ENCODE measurements at places on chromosomes 1 and 21.
A peak's percentile ranks its signal among the peaks of the same experiment; 100 is the strongest.

DNA sequence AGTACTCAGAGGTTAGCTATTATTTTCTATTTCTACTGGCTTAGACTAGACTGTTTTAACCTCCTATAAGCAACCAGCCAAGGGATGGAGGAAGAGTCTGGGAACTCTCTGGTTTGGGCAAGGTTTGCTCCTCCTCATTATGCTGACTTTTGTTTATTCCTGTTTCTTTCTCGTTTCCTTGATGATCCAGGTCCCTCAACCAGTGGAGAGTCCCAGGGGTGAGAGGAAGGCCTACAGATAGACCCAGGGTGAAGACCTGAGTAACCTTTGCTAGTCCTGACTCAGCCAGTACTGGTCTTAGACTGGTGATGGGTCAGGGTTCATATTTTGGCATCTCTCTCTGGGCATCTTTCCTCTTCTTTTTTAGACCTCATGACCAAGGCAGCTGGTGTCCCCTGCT, 5.4 kb downstream of the TUFT1 start:
- no peak for DNase-seq

- DNase-seq = no peak
These were observed 822 bp upstream of the ELOVL1 start for GRCh38 chr1:43368646-43369020.

GRCh38 chr1:84855168-84855567, 37.8 kb downstream of the LPAR3 start:
- peak; percentile 20 for DNase-seq

GRCh38 chr1:51649593-51650091, 32.8 kb downstream of the OSBPL9 start:
- DNase-seq = no peak

GRCh38 chr1:104190821-104191220, 441.1 kb downstream of the AMY1C start:
- no peak for DNase-seq

DNA sequence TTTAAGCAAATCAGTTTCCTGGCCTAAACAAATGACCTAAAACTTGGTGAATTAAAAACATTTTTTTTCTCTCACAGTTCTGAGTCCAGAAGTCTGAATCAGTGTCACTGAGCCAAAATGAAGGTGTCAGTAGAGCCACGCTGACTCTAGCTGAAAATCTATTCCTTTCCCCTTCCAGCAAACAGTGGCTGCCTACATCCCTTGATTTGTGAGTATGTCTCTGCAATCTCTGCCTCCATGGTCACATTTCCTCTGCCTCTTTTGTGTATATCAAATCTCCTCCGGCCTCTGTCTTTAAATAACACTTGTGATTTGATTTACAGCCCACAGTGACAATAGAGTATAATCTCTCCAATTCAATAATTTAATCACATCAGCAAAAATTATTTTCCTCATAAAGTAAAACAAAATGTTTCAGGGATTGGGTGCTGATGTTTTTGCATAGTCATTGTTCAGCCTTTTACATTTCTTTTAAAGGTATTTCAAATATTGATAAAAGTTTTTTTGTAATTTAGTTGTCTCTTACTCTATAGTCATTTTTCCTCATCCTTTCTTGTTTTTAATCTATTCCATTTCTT, 1715.4 kb downstream of the BRINP3 start:
- DNase-seq = no peak

GRCh38 chr1:87951852-87952251, 623.2 kb downstream of the LMO4 start:
- peak; percentile 40 for DNase-seq

DNA sequence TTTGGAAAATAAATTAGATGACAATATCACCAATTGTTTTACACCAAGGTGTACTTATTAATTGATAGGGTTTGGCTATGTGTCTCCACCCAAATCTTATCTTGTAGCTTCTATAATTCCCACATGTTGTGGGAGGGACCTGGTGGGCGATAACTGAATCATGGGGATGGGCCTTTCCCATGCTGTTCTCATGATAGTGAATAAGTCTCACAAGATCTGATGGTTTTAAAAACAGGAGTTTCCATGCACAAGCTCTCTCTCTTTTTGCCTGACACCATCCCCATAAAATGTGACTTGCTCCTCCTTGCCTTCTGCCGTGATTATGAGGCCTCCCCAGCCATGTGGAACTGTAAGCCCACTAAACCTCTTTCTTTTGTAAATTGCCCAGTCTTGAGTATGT, 131.0 kb upstream of the LMO4 start:
- no peak for DNase-seq

GRCh38 chr1:27928216-27928954, 6.4 kb upstream of the SMPDL3B start:
- no peak for DNase-seq

DNA sequence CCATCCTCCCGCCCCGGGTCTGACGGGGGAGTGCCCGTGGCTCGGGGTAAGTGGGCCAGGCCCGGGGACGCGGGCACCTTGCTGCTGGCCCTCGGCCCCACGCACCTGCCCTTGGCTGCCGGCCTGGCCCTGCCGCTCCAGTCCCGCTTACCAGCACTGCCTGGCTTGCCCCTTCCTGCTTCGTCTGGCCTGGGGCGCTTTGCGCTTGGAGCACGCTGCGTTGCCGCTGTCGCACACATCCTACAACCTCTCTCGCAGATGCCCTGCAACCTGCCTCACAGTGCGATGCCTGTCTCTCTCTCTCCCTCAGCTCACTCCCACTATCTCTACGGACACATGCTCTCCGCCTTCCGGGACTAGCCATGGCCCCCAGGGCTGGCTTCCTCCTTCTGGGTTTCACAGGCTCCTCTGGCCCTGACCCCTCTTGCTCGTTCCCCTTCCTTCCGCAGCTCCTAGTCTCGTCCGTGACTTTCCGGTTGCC, 9.7 kb downstream of the MYOG start:
- no peak for DNase-seq

GRCh38 chr1:87334351-87335174, 5.9 kb downstream of the LMO4 start:
- DNase-seq = peak; percentile 19

DNA sequence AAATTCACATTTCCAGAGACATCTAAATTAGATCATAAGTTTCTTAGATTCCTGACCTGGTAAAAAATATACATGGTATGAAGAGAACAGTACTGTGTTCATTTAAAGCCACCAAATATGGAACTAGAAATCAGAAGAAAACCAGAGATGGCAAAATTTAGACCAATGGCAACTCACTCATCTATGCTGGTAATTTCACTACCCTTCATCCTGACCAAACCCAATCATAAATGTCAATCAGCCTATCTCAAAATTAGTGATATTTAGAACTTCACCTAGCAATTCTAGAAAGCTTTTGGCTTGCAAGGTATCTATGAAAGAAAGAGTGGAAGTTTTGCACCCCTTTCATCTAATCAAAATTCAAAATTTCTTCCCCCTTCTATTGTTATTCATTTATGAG, 107.7 kb downstream of the NIBAN1 start:
- no peak for DNase-seq

DNA sequence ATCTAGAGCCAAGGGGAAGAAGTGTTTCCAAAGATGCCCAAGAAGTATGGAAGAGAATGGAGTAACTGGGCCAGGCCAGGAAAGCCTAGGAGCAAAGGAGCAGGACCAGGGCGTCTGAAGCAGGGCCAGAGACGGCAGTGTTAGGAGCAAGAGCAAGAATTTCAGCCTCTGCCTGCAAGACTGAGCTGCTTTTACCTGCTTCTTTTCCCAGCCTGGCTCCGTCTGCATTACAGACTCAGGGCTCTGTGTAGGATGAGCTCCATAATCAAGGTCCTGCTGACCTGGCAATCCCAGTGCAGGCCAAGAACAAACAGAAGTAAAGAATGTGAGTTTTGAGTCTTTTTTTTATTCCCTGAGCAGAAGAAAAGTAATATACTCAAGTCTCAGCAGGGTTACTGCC, 10.1 kb downstream of the FMO1 start:
- no peak for DNase-seq

DNA sequence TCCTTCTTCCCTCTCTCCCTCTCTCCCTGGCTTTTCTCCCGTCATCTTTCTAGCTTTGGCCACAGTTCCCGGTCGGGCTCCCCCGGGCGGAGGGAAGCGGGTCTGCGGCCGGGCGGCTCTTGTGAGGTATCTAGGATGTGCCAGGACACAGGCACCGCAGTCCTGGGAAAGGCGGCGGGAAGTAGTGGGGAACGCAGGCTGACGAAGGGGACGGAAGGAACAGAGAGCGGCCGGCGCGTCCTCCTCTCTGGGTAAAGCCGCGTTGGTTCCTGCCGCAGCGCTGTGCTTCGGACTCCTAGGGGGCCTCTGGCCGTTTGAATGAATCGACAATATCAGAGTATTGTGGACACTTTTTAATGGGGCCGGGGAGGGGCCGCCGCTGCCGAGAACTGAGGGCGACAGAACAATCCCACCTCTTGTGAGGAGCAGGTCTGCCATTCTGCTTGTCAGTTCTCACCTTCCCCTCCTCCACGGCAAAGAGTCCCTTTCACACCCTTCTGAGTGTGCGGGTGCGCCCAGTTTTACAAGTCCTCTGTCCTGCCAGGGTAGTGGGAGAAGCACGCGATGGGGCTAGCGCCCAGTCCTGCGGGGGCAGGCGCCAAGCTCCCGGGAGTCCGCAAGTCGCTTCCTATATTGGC, 1.2 kb upstream of the LHX9 start:
- peak; percentile 61 for DNase-seq

GRCh38 chr1:203677771-203678170, 51.1 kb downstream of the ATP2B4 start:
- DNase-seq = no peak
